ENCODE measurements at places on chromosomes 7 and 10. TPM values are rescaled to one million over a fixed set of nuclear protein-coding genes. Genes with fewer than 3 reads are reported as not detected.
A peak's percentile ranks its signal among the peaks of the same experiment; 100 is the strongest.

- DNase-seq = no peak
Measured at GRCh38 chr7:129055861-129056464, 1.1 kb upstream of the TNPO3 start.

DNA sequence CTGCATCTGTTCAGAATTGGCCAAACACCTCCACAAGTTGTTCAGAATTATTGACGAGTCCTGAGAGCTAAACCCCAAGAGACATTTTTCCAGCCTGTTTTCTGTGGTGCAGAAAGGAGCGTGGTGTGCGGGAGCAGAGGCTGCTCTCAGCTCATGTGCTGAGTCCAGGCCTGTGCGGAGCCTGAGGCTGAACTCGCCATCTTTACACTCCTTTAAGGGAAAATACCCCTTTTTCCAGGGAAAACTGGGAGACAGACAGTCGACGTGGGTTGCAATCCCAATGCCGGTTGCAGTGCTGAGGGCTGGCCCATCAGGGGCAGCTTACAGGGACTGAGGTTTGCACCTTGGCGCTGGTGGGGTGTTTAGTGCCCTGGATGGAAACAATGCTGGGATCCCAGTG lies 112.2 kb downstream of the ADARB2 start:
- no peak for DNase-seq

DNA sequence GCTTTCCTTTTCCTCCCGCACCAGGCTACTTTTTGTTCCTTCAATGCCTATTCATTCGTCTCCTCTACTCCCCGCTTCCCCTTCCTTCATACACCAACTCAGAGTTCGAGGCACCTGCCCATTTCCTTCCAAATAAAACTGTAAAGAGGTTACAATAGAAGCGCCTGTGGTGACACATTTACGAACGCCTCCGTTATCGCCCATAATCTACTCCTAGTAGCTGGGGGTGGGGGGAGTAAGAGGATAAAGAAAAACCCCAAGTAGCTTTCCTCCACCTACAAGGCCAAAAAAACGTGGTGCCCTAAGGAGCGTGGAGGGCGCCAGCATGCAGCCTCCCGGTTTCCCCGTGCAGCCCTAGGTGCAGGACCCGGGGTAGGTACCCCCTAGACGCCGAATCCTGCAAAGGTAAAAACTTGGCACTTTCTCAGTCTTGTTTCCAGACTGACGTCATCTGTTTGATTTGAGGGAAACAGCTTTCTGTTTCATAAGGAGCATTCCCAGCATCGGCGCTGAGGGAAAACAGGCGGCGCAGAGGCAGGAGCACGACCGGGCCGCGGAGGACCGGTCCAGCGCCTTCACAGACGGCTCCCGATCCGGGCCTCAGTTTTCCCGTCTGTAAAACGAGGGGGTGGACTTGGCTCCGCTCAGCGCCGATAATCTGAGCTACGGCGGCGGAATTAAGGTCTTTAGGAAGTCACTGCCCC lies 922 bp downstream of the PPA1 start:
- peak; percentile 15 for DNase-seq

DNA sequence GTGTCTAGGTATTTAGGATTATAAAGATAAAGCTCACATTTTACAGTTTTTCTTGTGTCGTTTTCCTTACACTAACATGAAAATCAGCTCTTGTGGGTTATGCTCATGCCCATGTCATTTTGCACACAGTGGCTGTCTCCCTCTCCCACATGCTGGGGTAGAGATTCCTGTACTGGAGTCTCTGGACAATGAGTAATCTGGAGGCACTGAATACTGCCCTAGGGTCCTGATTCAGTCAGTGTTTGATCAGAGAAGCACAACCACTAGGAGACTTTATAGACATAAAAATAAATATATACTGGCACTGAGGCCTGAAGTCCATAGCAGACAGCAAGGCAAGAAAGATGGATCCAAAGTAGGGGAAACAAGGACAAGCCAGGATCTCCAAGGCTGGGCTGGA lies 1008.8 kb downstream of the KCNMA1 start:
- no peak for DNase-seq

DNA sequence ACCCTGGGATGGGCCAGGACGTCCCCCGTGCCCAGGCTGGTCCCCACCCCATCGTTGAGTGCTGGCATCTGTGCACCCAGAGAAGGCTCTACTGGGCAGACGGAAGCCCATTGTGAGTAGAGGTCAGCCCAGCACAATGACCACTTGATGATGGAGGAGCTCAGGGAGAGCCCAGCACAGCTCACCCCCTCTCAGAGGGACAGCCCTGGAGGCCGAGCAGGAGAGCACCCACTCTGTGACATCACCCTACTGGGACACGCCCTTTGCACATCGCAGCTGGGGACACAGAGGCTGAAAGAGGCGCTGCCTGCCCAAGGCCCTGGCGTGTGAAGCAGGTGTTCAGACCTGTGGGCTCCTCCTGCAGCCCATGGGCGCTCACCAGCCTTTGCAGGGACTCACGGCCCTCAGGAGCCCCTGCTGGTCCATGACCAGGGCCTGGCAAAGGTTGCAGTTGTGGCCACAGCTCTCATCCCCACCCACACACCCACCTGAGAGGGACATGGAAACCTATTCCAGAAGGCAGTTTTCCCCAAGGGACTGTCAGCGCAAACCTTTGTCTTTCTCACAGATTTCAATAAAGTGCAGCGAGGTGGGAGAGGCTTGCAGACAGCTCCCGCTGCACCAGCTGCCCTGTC lies 67.2 kb upstream of the PPP2R2D start:
- no peak for DNase-seq

GRCh38 chr10:114408968-114409444 lies 4.7 kb upstream of the AFAP1L2 start:
- DNase-seq = no peak

GRCh38 chr10:98485959-98486358 lies 39.2 kb upstream of the HPS1 start:
- no peak for DNase-seq

- no peak for DNase-seq
Measured at GRCh38 chr10:6140141-6140841, 51.5 kb downstream of the RBM17 start.

GRCh38 chr10:55410415-55410885 lies 609.4 kb upstream of the PCDH15 start:
- no peak for DNase-seq

DNA sequence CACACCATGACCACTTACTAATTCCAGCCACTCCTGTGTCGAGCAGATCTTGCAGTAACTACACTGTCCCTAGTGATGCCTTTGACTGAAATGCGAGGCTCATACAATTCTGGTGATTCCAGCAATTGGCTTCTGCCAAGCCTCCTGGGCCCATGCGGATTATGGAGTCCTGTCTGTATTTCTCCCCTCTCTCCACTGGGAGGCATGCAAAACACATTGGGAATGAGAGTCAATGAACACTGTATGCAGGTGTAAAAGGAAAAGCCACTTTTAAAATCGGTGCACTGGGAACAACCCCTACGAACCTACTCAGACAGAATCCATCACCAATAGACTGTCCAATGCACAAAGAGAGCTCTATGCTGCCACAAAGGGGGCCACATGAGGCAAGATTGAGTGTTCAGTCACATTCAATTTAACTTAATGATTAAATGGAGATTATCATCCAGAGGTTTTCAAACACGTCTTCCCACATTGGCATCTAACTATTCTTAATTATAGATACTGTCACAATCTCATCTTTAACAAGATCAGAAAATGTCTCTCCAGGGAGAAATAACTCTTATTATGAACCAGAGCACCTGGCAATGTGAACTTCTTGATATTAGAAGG lies 550.6 kb downstream of the GLRX3 start:
- DNase-seq = no peak

NEUROG3 gene
- not detected for total RNA-seq

NUTM2E gene
- 0.10 TPM for total RNA-seq

ASIC3 gene
- total RNA-seq = 11.9 TPM

COX15 gene
- total RNA-seq = 18.6 TPM

COL13A1 gene
- not detected for total RNA-seq

All from T-cell (primary cell).